ENCODE measurements at places on chromosomes 6 and 20.

- no peak for DNase-seq
Measured at GRCh38 chr6:12557765-12558164, 158.8 kb upstream of the PHACTR1 start.

DNA sequence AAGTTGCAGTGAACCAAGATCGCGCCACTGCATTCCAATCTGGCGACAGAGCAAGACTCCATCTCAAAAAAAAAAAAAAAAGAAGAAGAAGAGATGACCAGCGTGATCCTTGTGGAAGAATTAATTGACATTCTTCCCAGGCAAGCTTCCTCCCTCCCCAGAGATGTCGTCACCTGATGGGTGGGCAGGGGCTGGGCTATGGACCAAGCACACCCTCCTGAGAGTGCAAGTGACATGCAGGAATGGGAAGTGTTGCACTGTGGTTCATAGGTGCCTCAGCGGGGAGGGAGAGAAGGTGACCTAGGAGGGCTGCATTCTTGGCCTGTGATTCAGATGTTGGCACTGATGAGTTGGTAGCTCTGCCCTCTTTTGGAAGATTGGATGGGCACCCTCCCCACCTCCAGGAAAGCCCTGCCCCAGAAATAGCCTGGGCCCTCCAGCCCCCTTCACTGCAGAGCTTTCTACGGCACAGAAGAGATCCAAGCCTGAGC lies 37.8 kb downstream of the TAF8 start:
- DNase-seq, result no peak

GRCh38 chr6:142887517-142887916 lies 57.5 kb downstream of the HIVEP2 start:
- DNase-seq, result no peak

DNA sequence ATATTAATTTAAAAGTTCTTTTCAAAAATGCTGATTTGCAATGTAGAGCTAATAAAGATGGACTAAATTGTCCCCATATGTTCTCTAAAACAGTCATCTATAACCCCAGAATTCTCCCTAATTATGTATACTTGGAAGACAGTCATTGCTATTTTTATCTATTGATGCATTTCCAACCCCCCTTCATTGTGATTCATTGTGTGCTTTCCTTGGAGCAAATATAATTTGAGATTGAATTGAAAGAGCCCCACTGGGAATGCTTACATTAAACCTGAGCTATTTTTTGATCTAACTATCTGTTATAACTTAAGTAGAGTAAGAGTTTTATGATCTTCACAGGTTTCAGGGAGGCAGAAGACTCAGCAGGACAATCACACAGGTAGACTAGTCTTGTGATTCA lies 73.7 kb upstream of the PTCHD4 start:
- DNase-seq, result no peak

GRCh38 chr6:148325316-148326068 lies 17.1 kb upstream of the SASH1 start:
- no peak for DNase-seq

DNA sequence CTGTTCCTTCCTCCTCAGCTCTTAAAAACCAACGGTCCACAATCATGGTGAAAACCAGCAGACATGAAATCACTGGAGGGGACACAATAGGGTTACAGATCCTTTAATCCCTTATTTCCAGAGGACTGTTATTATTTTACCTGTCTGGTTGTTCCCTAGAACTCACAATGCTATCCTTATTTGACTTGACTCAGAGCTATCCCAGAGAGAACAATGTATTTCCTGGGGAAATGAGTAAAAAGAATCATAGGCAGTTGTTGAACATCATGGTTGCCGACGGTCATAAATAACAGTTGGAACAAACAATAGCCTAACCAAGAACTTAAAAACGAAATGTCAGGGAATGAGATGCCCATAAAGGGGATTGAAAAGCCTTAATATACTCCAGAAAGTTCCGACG lies 9.3 kb downstream of the OR2H1 start:
- no peak for DNase-seq

DNA sequence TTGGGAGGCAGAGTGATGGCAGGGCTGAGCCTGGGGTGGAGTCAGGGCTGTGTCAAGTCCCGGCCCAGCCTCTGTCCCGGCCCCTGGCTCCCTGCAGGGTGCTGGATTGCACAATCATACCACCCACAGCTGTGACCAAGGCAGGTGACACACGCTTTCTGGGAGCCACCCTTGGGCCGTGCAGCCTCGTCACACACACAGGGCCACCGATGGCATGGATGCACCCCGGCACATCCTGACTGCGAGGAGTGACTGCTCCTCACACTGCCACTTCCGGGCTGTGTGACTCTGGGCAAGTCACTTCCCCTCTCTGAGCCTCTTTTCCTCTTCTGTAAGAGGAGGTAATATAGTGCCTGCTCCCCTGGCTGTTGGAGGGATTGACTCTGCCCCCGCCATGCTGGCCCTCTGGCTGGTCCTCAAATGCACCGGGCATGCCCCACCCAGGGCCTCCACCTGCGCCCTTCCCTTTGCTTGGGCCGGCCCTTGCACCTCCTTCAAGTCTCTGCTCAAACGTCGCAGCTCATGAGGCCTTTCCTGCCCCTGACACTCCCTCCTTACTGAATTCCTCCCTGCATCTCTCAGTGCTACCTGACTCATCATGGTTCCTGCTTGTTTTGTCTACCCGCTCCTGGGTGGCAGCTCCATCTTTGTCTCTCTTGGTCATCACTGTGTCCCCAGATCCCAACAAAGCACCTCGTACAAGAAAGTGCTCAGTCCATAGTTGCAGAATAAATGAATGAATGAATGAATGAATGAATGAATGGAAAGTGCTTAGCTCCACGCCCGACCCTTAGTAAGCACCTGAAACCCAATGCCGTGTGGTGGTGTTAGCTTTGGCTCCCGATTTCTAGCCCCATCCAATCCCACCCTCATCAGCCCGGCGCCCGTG lies 93.5 kb downstream of the CEBPB start:
- no peak for DNase-seq

- no peak for DNase-seq
Measured at GRCh38 chr6:165390475-165390874, 81.1 kb upstream of the C6orf118 start.

GRCh38 chr6:37353761-37354525 lies at the start of gene RNF8:
TSS of gene RNF8 (plus strand) at chr6:37353983. CDS start at chr6:37354165, 182 bp downstream.
- peak; percentile 94 for DNase-seq

DNA sequence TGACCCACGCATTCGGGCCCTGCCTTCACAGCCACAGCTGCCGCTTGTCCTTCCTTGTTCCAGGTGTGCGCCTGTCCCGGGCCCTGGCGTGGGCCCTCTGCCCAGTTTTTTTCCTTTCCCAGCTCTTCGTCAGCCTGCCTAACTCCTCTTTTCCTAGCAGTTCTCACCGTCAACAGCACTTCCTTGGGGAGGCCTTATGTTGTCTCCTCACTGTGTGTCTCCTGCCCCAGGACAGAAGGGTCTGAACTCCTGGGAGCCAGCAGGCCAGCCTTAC lies 71.8 kb downstream of the CDS2 start:
- no peak for DNase-seq

GRCh38 chr6:83960664-83961063 lies 72.9 kb upstream of the MRAP2 start:
- DNase-seq, result no peak

DNA sequence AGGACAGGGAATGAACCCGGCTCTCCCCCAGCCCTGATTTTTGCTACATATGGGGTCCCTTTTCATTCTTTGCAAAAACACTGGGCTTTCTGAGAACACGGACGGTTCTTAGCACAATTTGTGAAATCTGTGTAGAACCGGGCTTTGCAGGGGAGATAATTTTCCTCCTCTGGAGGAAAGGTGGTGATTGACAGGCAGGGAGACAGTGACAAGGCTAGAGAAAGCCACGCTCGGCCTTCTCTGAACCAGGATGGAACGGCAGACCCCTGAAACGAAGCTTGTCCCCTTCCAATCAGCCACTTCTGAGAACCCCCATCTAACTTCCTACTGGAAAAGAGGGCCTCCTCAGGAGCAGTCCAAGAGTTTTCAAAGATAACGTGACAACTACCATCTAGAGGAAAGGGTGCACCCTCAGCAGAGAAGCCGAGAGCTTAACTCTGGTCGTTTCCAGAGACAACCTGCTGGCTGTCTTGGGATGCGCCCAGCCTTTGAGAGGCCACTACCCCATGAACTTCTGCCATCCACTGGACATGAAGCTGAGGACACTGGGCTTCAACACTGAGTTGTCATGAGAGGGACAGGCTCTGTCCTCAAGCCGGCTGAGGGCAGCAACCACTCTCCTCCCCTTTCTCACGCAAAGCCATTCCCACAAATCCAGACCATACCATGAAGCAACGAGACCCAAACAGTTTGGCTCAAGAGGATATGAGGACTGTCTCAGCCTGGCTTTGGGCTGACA lies 28.8 kb upstream of the ZBP1 start:
- no peak for DNase-seq

DNA sequence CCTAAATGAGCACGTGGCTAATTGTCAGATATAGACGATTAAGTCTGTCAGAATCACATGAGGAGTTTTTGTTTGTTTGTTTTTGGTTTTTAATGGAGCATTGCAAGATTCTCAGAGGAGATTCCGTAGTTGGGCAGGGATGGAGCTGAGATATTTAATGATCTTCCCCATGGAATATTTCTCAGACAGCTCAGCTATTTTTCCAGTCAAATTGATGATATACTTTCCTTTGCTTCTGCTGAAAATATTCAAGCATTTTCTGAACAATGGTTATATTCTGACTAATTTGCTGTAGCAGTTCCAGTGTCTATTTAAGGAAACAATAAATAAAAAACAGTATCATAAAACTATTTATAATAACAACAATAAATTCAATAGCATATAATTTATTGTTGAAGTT lies 348.4 kb downstream of the KIF16B start:
- DNase-seq, result no peak

GRCh38 chr6:107684996-107685395 lies 139.1 kb downstream of the SCML4 start:
- no peak for DNase-seq

DNA sequence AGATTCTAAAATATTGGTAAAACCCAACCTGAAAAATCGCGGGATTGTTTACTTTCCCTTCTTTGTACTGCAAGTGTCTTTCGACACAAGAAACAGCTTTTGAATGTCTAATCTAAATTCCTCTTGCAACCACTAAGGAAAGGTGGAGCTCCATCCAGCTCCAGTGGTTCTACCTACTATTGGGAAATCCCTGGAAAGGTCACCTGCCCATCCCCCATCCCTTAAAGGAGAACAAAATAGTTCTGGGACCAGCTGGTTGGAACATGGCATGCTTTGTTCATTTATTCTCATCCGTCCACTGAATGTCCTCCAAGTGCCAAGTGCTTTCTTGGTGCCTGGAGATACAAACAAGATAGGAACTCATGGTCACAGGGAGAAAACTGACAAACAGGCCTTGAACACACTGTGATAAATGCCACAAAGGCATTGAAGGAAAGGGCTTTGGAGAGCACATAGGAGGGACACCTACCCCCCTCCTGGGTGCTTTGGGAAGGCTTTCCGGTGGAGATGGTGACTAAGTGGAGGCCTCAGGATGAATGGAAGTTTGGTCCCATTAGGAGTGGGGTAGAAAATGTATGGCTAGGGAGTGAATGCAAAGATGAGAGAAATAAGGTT lies 2.3 kb upstream of the CITED2 start:
- DNase-seq, result peak; percentile 44

DNA sequence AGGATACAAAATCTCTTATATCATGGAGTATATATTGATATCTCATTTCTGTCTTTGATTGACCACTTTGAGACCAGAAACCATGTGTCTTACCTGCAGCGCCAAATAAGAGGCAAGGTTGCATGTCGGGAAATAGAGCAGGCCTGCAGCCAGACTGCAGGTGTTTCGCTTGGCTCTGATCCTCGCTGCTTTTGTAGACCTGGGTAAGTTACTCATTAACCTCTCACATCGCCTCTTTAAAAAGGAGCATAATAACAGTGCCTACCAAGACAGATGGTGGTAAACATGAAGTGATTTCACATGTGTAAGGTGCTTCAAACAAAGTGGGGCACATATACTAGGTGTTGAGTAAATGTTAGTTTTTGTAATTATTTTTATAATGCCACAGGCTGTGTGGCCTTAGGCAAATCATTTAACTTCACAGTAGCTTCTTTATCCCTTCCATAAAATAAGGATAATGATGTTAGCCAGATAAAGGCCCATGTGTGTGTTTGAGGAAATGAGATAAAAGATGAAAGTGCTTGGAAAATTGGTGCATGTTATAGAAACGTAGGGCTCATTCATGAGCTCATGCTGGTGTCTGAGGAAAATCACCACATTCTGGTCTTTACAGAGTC lies 248.8 kb upstream of the MAP3K7 start:
- no peak for DNase-seq

DNA sequence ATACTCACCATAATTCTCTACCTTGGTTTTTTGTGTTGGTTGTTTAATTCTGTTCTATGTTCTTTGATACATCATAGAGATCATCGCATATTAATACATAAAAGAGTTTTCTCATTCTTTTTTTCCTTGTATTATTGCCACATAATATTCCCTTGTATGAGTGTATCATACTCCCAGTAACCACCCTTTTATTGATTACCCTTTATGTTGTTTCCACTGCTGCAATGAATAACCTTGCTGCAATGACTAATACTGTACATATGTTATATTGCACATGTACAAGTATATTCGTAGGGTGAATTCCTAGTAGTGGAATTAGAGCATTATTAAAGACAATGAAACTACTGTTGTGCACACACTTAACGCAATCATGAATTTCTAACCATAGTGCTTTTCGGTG lies 9.1 kb upstream of the SF3B5 start:
- no peak for DNase-seq

DNA sequence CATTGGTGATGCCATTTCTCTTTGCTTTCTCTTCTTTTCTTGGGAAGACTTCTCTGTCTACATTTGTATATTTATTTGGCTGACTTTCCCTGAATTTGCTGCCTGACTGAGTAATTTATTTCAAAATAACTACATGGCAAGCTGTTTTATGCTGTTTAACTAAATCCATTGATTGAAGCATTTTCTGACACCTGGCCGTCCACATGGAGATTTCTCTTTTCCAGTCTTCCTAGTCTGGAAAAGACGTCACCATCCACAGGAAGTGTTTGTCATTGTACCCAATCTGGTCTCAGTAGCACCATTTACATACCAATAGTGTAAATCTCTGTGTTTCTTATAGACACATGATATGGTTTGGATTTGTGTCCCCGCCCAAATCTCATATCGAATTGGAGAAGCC lies 9.2 kb upstream of the MAS1L start:
- DNase-seq, result no peak

DNA sequence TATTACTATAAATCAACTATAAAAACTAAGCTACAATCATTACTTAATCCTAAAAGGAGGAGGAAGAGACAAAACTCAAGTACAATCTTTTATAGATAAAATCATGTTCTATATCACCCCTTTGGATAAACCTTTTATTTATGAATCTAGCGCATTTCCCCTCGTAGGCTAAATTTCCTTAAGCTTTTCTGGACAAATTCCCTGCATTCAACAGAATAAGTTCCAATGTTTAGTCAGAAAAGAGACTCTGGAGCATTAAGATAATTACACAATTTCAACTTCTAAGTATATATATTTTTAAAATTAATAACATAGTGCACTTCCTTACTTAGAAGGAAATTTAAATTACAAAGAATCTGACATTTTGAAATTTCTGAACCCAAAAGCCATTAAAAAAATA lies 37.9 kb downstream of the ATXN1 start:
- DNase-seq, result no peak
